ENCODE measurements at places on chromosomes 3 and 15.

- DNase-seq: no peak
Observed at GRCh38 chr3:109804697-109805096, 467.4 kb upstream of the DPPA4 start.

DNA sequence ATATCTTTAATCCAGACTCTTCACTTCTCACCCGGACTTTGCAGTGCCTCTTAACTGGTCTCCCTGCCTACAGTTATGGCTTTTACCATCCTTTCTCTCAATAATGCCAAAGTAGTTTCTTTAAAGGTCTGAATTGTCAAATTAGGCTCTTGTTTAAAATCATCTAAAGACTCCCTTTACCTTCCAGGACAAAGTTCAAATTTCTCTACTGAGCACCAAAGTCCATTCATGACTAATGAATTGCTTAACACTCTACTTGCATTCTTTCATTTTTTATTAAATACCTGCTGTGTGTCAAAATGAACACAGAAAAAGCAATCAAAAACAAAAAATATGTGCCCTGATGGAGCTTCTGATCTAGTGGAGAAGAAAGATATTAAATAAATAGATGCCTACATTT, 472.4 kb upstream of the UBE2E2 start:
- no peak for DNase-seq

DNA sequence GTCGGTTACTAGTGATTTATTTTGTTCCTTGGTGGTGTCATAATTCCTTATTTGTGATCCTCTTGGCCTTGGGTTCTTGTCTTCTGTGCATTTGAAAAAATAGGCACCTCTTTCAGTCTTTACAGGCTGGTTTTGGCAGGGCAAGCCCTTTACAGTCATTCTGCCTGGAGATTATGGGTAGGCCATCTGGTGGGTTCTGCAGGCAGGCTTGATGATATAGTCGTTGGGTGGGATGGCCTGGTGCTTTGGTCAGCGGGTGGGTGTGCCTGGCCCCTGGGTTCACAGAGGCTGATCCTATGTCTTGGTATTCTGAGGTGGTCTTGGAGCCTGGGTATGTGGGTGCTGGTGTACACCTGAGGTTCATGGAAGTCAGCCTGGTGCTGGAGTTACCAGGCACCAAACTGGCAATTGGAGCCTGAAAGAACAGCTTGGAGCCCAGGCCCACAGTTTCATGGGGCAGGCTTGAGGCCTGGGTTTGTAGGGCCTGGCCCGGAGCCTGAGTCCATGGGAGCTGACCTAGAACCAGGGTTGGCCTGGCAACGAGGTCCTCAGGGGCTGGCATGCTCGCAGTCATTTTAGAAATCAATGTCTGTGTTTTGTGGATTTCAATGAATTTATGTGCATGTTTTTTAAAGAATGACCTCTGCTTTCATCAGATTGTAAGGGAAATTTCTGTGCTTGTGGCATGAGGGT, 63.3 kb downstream of the DOCK3 start:
- no peak for DNase-seq

DNA sequence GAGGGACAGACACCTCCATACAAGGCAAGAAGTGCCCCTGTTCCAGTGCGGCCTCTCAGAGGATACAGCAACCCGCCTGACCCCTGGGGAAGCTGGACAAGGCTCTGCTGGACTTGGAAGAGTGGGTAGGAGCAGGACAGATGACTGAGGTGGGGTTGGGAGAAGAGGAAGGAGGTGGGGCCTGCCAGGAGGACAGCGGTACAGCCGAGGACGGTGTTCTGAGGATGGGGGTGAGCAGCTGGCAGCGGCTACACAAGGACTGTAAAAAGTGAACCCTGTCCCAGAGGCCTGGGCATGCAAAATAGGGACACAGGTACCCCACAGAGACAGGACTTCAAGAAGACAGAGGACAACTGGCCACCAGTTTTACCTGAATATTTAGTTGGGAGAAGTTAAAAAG, 23.5 kb upstream of the ELP6 start:
- no peak for DNase-seq

GRCh38 chr15:68888419-68888818, 41.9 kb upstream of the SPESP1 start:
- peak; percentile 11 for DNase-seq

GRCh38 chr15:30939161-30939560, 35.4 kb downstream of the FAN1 start:
- no peak for DNase-seq

GRCh38 chr3:157588386-157589060, 85.3 kb upstream of the VEPH1 start:
- no peak for DNase-seq

GRCh38 chr3:73405853-73406252, 218.9 kb downstream of the PDZRN3 start:
- no peak for DNase-seq

DNA sequence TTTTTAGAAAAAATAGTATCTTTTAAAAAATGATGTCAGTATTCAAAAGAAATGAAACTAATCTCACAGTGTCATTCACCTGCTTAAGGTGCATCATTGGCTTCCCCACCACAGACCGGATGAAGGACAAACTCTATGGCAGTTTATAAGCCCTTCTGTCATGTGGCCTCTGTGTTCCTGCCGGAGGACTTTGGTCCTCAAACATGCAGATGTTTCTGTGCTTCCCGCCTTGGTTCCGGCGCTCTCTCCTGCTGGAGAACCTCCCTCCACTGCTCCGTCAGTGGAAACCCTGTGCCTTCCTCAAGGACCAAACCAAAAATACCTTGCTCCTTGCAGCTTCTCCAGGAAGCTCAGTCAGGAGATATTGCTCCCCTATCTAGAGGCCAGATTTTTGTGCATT, 326.3 kb downstream of the UACA start:
- no peak for DNase-seq

DNA sequence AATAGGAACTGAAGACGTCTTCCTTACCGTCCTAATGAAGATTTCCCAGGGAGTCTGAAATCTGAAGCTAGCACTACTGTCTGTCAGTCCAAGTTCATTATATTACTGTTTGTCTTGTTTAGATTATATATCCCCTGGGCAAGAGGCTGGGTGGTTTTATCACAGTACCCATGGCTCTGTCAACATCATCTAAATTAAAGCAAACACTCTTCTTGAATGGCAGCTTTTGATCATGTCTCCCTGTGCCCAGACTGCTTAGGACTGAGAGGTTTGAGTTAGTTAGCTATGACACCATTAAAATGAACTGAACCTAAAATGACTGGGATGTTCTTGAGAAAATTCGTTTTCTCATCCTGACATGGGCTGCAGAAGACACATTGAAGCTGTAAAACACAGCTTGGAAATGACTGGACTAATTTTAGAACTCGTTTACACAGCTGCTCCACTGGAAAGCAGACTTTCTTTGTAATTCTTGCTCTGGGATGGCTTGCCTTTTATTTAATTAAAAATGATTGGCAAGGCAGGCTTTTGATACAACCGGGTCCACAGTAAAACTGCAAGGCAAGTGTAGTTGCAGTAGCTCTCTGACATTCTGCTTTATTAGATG, 243.5 kb downstream of the MFSD1 start:
- DNase-seq: no peak

DNA sequence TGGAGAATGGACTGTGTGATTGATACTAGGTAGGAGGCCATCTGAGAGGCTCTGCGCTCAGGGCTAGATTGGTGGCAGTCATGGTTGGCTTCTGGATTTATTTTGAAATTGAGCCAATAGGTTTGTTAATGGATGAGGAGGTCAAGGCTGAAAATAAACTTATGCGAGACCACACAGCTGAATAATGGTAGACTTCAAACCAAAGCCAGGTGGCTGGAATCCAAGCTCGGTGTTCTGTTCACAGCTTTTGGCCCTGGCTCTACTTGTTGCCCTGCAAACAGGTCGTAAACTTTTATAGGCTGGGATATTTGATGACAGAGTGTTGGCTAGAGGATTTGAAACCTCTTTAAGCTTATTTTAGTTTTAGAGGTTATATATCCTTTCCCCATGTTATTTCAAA, 160.4 kb downstream of the CHL1 start:
- DNase-seq: no peak

- DNase-seq: peak; percentile 16
Observed at GRCh38 chr3:40379674-40380306, 7.2 kb upstream of the ENTPD3 start.

DNA sequence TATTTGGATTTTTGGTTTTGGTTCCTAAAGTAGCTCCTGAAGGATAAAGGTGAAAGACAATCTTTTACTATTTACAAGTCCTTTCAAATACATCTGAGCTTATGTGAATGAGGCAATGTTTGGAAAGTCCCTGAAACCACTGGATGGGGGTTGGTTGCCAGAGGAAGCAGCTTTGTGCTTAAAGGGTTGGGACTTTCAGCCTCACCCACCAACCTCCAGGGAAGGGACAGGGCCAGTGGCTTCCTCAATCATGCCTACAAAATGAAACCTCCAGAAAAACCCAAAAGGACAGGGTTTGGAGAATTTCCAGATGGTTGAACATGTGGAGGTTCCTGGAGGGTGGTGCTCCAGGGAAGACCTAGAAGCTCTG, 20.9 kb upstream of the ABHD17C start:
- peak; percentile 15 for DNase-seq

- DNase-seq: peak; percentile 95
Observed at GRCh38 chr15:45048794-45049631, 26.0 kb downstream of the SORD start.

GRCh38 chr15:57923750-57924149, 141.8 kb downstream of the ALDH1A2 start:
- no peak for DNase-seq

DNA sequence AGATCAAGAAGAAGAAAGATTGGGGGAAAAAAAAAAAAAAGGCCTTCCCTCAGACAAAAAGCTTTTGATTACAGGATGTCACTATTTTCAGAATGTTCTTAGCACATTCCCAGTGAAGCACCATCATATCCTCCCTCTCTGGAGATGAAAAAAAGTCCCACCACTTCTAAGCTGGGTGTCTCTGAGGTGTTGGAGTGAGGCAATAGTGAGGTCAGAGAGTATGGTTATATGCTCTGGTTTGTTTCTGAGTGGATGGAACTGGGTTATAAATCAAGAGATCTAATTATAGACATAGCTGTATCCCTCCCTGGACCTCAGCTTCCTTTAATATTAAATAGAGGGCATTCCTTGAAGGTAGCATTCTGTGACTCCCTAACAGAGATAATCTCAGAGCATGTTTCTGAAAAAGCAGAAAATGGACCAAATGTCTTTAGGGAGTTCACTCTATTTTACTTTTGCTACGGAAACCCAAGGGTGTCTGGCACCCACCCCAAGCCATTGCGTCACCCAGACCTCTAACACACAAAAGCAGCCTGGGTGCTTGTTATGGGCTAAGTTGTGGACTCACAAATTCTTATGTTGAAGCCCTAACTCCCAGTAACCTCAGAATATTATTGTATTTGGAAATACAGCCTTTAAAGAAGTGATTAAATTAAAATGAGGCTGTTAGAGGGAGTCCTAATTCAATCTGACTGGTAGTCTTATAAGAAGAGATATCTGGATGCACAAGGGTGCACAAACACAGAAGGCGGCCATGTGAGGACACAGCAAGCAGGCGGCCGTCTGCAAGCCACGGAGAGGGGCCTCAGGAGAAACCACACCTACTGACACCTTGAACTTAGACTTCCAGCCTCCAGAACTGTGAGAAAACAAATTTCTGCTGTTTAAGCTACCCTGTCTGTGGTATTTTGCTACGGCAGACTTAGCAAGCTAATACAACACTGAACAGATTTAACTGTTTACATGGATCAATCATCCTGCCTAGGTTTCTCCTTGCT, 81.5 kb downstream of the MB21D2 start:
- no peak for DNase-seq

DNA sequence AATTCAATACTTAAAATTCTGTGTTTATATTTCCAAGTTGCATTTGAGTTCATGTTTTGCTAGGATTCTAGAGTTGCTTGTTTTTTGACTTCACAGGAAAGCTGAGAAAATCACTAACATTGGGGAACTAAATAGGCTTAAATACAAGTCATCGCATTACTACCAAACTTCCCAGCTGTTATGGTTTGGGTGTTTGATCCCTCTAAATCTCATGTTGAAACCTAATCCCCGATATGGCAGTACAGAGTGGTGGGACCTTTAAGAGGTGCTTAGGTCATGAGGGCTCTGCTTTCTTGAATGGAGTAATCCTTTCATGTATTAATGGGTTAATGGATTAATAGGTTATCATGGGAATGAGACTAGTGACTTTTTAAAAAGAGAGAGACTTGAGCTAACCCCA, 77.2 kb upstream of the ARPP21 start:
- DNase-seq: no peak

DNA sequence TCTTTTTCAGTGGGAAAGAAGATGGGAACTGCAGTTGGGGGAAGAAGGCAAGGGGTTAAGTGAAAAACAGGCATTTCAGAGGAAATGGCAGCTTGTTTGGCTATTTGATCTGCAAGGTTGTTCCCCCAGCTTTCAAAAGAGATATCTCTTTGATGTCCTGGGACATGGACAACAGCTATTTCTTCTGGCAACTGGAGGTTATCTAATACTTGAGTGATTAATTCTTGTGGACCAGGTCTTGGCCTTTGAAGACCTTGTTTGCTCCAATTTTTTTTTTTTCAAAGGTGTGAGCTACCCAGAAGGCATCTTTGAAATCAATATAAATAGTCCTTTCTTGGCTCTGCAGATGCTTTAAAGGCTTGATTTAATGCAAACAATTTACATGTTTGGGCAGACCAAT, 51.5 kb downstream of the KATNBL1 start:
- no peak for DNase-seq

DNA sequence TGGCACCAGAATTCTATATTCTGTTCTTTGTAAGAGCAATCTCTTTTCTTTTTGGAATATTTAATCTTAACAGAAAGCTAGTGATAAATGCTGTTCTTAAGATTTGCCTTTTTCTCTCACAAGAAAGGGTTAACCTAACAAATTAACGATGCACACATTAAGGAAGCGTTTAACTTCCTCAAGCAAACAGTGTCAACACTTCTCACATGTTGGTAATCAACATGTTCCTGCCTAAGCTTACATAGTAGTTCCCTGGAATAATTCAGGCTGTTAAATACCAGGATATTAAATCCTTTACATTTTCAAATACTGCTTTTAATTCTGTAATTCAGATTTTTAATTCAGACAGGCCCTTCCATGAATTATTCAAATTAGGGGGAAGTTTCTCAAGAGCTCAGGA, 67.4 kb upstream of the RPL35A start:
- DNase-seq: peak; percentile 23

- no peak for DNase-seq
Observed at GRCh38 chr3:42608581-42608980, 8.1 kb downstream of the NKTR start.

GRCh38 chr15:66620744-66621344, 55.0 kb upstream of the LCTL start:
- no peak for DNase-seq

DNA sequence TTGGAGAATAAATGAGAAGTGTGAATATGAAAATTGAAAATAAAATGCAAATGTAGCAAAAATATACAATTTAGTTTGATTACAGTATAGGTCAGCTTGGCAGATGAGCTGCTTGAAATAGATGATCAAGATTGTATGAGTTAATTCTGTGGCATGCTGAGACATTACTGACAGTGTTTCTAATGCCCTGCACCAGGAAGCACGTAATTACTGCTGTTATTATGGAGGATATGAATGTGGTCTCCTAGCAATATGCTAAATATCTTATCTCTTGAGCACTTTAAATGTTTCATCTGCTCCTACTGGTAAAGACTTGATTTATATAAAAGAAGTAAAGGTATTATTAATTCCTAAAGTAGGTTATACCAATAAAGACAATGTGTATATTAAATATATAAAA, 1015.5 kb downstream of the PLOD2 start:
- DNase-seq: no peak

Data from hematopoietic multipotent progenitor cell treated with erythropoietin and hydrocortisone succinate and interleukin-3 and kit ligand, for 6 days (in vitro differentiated cells).